ENCODE measurements at places on chromosomes 7 and 10.

GRCh38 chr7:85737426-85737825 is 550.6 kb upstream of the SEMA3D start:
- no peak for DNase-seq

- no peak for DNase-seq
Measured at GRCh38 chr10:25508112-25508815, 333.5 kb downstream of the GPR158 start.

GRCh38 chr7:100835903-100836811 is 8.8 kb upstream of the EPHB4 start:
- DNase-seq: no peak

- DNase-seq: no peak
Measured at GRCh38 chr10:61409157-61409556, 44.0 kb downstream of the TMEM26 start.

DNA sequence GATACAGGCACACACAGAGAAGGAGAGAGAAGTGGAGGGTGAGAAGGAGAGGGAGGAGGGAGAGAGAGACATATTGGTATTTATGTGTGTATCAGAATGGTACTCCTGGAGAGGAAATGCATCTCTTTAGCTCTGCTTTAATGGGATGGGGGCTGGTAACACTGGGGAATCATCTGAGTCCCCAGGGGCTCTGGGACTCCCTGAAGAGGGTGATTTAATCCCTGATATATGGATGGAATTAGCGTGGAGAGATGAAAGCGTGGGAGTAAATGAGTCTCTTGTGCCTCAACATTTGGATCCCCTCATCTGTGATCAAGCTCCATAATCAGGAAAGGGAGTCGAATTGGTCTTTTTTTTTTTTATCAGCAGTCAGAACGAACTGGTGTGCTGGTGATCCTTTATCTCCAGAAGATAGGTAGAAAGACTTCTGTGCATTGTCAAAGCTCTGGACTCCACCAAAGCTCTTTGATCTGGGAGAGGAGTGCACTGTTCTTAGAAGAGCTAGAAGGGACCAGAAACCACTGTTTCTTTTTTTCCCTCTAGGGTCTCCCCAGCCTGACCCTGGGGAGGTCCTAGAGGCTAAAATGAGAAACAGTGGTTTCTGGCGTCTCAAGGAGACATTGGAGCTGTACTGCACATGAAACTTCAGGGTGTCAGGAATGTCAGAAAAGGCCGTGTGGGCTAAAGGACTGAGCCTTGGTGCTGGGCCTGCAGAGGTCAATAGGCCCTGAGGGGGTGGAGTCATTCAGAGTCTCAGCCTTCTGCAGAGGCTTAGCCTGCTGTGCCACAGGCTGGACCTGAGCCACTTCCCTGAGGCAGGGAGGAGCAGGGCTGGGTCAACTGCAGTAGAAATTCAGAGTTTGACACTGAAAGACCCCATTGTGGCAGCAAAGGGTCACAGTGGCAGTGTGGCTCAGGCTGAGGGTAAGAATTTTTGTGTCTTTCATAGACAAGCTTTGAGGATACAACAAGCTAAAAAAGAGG is 234.4 kb upstream of the SLC26A5 start:
- DNase-seq: no peak

- peak; percentile 31 for DNase-seq
Measured at GRCh38 chr10:86366033-86366901, at the start of gene GRID1. Gene GRID1 (minus strand): TSS chr10:86366795.

DNA sequence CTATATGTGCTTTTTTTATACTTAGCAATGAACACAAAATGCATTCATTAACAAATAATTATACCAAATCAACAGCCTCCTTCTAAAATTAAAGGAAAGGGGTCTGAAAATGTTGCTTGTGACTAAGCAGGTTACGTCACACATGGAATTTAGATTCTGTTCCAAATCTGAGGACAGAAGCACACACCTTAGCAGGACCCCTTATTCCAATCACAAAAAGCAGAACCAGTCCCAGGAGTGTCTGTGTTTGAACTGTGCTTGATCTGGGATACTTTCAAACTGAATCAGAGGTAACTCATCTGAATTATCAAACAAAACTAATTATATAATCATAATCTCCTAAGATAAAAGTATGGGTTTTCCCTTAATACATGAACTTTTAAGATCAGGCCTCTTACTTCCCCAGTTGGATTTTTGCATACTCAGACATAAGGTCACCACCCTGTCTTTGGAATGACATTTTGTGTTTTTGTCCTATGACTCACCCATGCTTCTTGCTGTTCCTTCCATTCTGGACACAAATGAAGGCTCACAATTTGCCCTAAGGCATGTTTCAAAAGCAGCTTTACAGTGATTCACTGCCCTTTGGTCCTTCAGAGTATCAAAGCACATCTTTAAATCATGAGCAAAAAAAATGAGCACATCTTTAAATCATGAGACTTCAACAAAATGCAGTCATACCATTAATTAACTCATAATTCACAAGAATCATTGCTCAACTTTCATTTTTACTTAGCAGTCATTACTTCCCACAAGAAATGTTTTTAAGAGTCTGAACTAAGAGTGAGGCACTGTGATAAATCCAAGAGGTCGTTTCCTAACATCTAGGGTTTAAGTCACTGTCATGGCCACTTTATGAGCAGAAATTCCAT is 35.5 kb downstream of the SEMA3C start:
- DNase-seq: no peak

DNA sequence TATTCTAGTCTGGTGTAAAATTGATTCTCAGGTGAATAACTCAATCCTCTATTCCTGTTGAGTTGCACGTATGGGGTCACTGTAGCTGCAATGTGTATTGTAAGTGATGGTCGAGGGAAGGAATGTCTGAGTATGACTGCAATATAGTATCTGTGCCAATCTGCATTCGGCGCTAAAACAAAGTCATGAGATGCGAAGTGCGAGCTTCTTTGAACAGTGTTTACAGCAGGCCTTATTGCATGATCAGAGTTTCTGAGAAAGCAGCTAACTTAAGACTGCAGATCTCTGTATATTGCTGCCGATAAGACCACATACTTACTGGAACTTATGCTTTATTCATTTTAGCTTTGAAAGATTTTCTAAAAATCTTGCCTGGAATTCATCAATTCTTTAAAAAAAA is 341.7 kb upstream of the BMPER start:
- DNase-seq: no peak

DNA sequence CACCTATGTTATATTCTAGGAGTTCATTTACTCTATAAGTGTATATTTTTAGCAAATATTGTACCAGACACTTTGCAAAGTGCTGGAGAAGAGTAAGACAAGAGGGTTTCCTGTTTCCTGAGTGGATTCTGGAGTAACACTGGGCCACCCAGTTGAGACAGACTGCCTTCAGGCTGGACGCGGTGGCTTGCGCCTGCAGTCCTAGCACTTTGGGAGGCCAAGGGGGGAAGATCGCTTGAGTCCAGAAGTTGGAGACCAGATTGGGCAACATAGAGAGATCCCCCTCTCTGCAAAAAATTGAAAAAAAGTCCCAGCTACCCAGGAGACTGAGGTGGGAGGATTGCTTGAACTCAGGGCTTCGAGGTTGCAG is 772 bp upstream of the ZSCAN25 start:
- no peak for DNase-seq

DNA sequence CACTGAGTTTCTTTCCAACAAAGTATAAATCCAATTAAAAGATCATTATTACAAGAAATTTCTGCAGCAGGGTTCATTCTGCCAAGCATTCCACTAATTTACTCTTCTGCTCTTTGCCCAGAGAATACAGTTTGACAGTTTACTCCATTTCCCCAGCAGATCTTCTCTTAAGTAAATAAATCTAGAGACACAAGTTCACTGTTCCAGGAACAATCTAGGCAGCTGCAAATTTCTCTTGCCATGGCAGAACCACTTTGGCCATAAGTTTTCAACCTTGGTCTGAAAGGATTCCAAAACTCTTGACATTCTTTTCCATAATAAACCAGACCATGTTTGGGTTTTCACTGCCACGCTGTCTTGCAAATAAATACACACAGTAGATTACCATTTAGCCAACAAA is 11.5 kb downstream of the RGS10 start:
- no peak for DNase-seq

- no peak for DNase-seq
Measured at GRCh38 chr7:112665709-112666108, 124.5 kb downstream of the TMEM168 start.

- DNase-seq: no peak
Measured at GRCh38 chr10:31599626-31600504, 280.8 kb downstream of the ZEB1 start.

GRCh38 chr10:72298592-72299519 is 25.1 kb downstream of the DDIT4 start:
- peak; percentile 32 for DNase-seq

- no peak for DNase-seq
Measured at GRCh38 chr7:107145067-107145838, 23.6 kb upstream of the HBP1 start.

DNA sequence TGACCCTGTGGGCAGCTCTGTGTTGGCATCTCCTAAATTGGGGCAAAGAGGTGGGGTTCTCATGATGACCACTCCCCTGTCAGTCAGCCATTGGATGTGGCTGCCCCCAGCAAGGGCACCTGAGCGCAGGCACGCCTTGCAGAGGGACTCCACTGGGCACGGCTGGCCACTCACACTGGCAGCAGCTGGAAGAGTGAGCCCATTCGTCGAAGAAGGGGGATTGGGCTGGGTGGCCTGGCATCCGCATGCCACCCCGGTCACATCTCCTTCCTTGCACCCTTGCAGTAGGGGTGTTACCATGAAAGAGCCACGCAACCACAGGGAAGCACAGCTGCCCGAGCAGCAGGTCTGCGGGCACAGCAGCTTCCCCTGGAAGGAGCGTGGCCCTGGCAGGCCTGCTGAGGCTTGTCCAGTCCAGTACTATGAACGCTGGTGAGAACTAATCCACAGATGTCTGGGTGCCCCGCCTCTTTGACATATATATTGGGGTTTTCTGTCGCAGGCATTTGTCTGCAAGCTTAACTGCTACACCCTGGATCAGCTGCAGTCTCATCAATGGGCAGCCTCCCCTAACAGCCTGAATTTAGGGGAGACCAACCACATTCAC is 25.7 kb upstream of the GRB10 start:
- DNase-seq: no peak

DNA sequence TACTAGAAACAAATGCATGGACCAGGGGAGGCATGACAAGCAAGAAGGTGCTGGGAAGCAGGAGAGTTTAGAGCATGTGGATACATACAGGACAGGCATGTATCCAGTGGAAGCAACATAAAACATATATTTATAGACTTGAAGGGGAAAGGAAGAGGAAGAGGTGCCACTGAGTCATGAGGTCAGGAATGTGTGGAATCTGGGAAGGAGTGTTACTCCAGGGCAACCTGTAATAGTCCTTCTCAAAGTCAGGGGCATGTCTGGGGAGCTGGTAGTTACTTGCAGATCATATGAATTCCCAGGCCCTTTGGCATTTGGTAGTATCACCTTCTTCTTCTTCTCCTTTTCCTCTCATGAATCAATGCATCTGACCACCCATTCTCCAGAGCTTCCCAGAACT is 246.6 kb downstream of the XPNPEP1 start:
- DNase-seq: no peak

- DNase-seq: no peak
Measured at GRCh38 chr10:131157899-131158298, 153.6 kb downstream of the TCERG1L start.

DNA sequence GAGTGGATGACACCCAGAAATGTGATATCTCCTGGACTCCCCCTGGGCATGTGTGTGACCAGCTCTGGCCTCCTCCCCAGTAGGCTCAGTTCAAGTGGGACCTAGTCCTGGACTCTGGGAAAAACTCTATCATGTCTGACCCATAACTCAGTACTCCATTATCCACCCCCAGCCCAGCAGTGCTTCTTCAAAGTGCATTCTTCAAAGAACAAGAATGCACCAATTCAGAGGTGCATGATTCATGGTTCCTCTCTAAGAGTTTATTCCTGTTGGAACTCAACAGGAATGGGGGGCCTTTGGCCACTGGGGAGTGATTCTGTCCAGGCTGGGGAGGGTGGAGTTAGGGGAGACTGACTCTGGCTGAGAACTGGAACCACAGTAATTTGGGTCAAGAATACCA is 173.6 kb upstream of the CXCL12 start:
- DNase-seq: no peak

DNA sequence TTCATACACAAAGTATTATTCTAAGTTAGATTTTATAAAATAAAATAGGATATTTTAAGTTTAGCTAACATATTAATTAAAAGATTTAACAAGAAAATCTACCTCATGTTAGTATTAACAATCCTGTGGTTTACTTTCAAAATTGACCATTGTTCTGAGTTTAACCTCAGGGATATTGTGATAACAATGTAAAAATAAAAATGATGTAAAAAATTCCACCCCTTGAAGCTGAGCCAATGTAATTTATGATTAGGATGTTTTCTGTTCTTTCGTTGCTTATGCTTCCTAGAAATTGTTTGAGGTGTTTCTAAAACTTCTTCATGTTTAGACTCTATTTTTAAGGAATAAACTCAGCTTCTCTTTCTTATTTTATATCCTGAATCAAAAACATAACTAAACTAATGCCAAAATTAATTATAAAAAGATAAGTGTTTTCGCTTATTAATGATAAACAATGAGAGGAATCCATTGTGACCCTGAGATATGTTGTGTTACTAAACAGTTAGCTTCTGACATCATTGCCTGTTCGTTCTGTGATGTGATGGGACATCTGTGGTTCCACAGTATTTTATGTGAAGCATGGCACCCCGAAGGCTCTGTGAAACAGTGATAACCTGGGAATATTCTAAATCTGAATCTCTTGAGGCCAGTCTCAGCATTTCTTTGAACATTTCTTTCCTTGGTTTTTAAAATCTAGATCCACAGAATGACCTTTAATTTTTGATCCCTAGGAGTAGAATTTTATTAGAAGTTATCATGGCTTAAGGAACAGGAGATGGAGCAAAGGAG is 340.8 kb downstream of the ARL4A start:
- DNase-seq: no peak

GRCh38 chr7:128039544-128039953 is 8.3 kb upstream of the LRRC4 start:
- DNase-seq: no peak

- DNase-seq: no peak
Measured at GRCh38 chr7:117012696-117013095, 59.4 kb downstream of the ST7 start.

DNA sequence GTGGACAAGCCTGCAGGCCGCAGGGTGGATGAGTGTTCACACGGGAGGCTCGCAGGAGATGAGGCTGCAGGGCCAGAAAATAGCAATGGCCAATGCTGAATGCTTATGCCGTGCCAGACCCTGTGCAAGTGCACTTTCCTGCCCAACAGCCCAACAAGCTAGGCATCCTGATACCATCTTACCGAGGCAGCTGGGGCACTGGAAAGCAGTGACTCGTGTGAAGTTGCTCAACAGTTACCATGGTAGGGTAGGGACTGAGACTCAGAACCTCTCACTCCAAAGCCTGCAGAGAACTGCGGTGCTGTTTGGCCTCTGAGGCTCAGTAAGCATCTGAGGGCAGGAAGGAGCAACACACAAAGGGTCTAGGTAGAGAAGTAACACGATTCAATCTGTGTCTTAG is 43.7 kb downstream of the JAZF1 start:
- DNase-seq: no peak

- no peak for DNase-seq
Measured at GRCh38 chr7:136692221-136692620, 176.2 kb upstream of the CHRM2 start.
